ENCODE measurements at places on chromosomes 12 and 14.
A peak's percentile ranks its signal among the peaks of the same experiment; 100 is the strongest.

DNA sequence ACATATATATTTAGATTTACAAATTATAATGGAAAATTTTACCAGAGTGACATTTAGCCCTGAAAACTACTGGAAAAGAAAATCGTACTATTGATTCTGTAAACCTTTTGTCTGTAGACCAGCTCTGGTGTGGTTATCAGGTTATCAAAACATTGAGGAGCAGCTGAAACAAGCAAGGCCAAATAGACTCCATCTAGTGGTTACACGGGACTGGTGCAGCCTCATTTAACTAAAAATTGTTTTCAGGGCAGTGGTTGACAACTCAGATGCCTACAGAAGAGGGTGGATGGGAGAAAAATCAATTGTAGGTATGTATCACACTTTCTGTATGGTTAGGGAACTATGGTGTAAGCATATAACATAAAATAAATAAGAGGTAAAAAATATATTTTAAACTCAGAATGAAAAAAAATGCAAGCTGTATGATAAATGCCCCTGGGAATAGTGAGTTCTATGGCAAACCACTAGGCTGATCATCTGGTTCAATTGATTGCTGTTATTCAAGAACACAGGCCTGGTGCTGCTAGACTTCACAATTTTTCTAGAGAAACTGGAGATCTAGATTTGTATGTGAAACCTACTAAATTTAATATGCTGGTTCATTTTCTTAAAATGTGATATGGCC, 51.2 kb downstream of the ACSS3 start:
- no peak for DNase-seq

GRCh38 chr12:49358483-49359141, 8.7 kb upstream of the SPATS2 start:
- peak; percentile 69 for DNase-seq

DNA sequence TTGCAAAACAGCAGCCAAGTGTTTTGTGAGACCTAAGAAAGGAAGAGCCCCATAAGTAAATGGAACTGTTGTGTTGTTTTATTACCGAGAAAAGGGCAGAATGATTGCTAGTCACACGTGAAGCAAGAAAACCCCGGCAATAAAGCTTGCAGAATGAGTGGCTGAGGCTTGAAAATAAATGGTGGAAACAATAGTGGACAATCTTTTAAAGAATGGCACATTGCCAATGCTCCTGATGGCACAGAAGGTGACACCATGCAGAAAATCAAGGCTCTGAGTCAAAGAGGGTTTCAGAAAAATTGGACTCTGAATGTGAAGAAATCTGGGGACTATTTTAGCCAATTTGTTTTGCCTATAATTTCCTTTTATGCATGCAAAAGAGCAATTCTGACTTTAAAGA, 4.0 kb upstream of the AQP2 start:
- DNase-seq, result no peak

- no peak for DNase-seq
Observed at GRCh38 chr14:56413721-56414120, 165.9 kb upstream of the TMEM260 start.

- no peak for DNase-seq
Observed at GRCh38 chr12:104533134-104533533, 76.4 kb downstream of the CHST11 start.

DNA sequence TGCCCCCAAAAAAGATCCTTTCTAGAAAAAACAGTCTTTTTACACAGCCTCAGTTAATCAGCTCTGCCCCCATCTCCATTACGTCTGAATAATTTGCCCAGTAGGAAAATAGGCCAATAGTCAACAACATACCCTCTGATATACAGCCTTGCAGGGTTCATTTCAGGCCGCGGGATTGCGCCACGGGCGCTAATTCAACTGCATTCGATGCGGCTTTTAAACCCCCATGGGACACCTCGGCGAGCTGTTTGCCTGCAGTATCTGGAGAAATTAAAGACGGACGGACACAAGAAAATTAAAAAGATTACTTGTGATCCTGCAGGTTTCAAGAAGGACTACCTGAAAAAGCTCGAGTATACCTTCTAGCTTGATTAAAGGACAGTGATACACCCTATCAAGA, 36.1 kb downstream of the ERP29 start:
- DNase-seq, result no peak

DNA sequence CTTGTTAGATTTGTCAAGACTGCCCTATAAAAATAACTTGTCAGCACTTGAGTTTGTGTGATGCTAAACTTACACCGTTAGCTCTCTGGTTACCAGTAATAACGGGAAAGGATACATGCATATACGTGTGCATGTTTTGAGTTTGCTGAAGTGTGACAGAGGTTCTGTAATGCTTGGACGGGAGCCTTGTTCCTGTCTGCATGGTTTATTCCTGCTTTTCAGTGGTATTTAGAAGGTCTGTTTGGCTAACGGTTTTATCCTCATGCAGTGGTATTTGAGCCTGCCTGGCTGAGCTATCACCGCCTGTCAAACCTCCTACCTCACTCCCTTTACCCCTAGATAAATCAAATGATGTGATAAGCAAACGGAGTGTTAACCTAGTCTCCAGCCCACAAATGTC, 305.6 kb downstream of the GALC start:
- DNase-seq, result no peak

DNA sequence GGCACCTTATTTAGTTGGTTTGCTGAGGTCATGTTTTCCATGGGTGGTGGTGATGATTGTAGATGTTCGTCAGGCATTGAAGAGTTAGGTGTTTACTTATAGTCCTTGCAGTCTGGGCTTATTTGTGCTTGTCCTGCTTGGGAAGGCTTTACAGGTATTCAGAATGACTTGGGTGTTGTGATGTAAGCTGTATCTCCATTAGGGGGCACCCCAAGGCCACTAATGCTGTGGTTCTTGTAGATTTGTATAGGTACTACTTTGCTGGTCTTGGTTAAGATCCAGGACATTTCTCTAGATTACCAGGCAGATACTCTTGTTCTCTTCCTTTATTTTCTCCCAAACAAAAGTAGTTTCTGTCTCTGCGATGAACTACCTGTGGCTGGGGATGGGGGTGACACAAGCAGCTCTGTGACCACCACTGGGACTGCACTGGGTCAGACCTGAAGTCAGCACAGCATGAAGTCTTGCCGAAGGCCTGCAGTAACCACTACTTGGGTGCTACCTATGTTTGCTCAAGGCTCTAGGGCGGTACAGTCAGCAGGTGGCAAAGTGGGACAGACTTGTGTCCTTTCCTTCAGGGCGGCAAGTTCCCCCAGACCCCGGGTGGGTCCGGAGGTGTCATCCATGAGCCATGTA, 35.8 kb upstream of the FBXO33 start:
- DNase-seq, result no peak

GRCh38 chr14:87869619-87870583, 123.1 kb downstream of the GALC start:
- no peak for DNase-seq

DNA sequence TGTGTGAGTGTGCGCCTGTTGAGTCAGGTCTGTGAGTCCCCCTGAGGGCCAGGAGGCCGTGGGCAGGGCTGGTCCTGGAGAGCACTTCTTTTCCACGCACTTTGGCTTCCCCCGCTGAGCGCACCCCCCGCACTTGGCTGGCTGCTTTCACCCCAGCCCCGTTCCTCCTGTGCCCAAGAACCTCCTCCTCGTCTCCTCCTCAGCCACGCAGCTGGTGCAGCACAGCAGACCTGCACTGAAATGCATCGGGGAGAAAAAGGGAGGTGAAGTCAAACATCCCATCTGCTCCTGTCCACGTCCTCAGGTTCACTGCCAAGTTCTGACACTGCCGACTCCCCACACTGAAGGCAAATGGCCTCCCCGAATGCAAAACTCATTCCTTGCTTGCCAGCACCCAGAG, 362.7 kb upstream of the SFSWAP start:
- no peak for DNase-seq

- no peak for DNase-seq
Observed at GRCh38 chr14:29682789-29683188, 244.9 kb downstream of the PRKD1 start.

- DNase-seq, result no peak
Observed at GRCh38 chr12:124685689-124686369, 118.4 kb upstream of the NCOR2 start.

DNA sequence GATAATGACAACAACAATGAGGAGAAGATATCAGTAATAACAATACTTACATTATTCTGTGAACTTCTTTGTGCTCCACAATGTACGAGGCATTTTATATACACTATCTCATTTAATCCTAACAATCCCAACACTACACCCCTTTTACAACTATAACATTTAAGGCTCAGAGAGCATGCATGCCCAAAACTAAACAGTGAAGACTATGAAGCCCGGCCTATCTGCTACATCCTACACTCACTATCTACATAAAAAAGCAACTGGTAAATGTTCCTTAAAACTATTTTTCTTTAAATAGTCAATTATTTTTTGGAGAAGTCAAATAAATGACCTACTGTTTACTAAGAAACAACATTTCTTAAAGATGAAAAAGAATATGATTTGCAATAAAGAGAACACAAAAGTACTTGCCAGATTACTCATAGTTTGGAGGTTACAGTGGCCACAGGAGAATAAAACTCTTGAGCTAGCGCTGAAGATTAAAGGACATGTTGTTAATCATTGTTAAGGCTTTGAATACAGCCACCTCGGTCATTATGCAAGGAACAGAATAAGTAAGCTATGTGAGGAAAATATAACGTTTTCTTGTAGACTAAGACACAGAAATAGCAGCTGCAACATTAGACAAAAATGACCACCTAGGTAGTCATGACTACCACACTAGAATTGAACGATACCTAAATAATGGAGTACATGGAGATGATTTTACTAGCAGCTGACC, 56.7 kb downstream of the EPS8 start:
- DNase-seq, result no peak
